ENCODE measurements at places on chromosomes 12 and 14.
A peak's percentile ranks its signal among the peaks of the same experiment; 100 is the strongest.

DNA sequence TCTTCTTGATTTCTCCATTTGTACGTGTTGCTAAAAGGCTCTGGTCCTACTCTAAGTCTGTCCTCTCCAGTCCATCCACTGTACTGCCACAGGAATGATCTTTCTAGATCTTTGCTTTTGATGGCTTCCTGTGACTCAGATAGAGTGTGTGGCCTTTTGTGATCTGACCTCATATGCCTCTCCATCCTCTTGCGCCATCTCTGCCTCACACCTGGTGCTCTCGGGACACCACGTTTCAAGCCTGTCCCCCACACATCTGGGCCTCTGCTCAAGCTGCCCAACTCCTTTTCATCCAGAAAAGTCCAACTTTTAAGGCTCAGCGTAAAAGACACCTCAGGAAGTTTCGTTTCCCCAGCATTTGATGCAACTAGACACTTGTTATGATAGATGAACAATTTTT lies 39.0 kb downstream of the DCAF4 start:
- DNase-seq: no peak

GRCh38 chr14:92109490-92109889 lies 3.1 kb upstream of the ATXN3 start:
- DNase-seq: no peak

DNA sequence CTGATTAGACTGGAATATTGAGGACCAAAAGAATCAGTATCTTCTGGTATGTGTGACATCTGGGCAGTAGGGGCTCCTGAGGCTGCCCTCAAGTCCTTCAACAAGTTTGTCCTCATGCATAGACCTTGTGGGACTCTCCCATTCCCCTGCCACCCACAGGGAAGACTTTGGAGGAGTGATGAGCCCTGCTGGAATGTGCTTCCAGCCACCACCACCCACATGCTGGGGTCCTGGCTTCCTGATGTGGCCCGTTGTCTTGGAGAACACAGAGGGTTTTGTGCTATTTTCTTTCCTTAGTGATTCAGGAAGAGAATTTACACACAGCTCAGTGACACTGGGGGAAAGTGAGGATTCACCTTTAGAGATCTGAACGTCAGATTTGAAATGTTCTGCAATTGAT lies 29.2 kb upstream of the SEL1L start:
- DNase-seq: no peak

DNA sequence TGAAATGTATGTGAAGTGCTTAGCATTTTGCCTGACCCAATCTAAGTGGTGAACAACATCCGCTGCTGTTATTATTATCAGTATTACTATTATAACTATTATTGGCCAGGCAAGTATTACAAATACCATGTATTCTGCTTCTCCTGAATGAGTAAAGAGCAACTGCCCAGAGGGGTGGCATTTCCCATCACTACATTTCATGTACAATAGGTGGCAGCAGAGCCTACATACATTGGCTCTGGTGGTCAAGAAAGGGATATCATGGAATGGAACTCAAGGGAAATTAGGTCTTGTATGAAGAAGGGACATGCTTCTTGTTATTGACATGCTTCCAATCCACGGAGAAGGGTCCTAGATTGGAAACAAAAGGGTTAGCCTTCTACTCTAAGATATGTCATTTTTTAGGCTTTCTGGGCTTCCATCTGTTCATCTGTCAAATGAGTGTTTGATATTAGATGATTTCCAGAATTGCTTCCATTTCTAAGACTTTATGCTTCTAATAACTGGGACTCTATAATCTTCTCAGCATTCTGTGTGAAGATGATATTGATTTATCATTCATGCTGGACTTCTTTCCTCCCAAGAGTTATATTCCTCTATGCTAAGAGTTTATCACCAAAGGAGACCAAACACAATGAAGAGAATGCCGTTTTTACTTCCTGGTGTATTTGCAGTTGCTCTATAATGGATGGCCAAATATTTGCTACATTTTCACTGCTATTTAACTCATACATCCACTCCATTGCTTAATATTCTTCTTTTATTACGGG lies 239.1 kb downstream of the SSPN start:
- DNase-seq: no peak

DNA sequence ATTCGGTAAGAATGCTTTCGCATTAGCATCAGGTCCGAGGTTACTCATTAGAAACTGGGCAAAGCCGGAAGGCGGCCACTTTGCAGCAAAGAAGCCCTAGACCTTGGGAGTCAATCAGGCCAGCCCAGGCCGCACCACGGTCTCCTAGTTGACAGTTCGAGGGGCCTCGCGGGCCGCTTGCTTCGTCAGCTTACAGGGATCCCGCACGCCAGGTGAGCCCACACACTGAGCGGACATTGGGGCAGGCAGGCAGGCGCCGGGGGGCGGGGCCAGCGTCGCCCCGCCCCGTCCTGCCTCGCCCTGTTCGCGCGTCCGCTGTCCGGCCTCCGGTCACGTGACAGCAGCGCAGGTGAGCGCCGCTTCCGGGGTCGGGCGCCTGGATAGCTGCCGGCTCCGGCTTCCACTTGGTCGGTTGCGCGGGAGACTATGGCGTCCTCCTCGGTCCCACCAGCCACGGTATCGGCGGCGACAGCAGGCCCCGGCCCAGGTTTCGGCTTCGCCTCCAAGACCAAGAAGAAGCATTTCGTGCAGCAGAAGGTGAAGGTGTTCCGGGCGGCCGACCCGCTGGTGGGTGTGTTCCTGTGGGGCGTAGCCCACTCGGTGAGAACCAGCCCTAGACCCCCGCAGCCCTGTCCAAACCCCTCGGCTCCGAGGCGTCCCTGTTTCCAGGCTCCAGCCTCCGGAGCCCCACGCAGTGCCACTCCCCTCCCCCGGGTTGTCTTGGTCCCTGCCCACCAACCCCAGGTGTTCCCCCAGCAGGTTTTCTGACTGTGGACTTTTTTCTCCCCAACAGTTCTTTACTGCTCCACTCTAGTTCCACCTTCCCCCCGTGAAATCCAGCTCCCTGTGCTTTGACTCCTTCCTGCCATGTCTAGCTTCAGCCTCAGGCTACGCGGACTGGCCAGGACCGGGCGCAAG lies at the start of gene PIP4K2C:
PIP4K2C (plus strand) TSS at position 329 of the 918 bp plus-strand sequence; CDS start at position 427, 98 bp downstream.
- DNase-seq: peak; percentile 78

DNA sequence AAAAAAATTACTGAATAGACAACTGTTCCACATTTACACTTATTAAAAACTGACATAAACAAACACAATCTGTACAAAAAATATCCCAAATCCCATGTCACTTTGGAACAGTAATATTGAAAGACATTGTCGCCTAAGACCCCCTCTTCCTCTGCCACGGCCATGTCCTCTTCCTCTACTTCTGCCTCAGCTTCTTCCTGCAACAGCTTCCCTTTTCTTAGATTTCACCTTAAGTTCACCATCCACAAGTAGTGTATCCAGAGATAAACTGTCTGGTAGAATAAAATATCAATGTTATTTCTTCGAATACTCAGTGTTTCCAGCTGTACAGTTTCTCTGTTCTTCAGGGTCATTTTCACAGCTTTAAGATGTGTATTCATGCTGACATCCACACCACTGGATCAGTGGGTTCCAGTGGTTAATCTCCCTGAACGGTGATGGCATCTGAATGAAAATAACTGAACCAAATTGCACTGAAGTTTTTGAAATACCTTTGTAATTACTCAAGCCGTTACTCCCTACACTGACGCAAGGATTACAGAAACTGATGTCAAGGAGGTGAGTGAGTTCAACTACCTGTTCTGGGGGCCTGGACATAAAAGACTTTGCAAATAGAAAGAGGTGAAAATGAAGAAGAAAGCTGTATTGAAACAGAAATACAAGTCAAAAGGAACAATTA lies 208.5 kb downstream of the C12orf50 start:
- DNase-seq: no peak

DNA sequence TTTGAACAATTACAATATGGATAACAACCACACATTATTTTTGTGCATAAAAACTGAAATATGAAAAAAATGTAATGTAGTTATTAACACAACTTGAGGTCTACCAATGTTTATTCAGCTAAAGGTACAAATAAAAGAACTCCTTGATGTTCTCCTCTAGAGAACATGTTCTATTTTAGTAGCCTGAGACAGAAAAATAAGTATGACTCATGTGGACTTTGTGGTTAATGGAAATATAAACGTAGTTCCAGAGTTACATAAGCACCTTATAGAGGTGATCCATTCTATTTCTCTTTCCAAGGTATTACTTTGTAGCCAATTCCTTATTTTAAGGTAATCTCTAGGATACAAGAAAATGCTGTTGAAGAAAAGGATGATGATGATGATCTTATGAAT lies 25.7 kb downstream of the ALKBH1 start:
- DNase-seq: no peak

DNA sequence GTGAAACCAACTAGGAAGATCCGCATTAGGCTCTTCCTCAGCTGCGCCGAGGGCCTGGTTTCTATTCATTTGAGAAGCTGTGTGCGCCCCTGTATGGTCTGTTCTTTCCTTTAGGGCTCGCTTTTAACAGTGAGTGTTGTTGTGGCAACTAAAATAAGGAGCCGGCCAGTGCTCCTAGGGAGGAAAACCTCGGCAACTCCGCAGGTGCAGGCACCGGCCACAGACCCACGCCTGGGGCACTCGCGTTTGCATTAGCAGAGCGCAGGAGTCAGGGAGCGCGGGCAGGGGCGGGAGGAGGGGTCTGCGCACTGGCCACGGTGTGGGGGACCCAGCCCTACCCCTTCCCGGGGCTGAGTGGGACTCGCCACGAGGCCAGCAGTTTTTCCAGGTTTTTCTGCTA lies 50.5 kb downstream of the STX2 start:
- no peak for DNase-seq

DNA sequence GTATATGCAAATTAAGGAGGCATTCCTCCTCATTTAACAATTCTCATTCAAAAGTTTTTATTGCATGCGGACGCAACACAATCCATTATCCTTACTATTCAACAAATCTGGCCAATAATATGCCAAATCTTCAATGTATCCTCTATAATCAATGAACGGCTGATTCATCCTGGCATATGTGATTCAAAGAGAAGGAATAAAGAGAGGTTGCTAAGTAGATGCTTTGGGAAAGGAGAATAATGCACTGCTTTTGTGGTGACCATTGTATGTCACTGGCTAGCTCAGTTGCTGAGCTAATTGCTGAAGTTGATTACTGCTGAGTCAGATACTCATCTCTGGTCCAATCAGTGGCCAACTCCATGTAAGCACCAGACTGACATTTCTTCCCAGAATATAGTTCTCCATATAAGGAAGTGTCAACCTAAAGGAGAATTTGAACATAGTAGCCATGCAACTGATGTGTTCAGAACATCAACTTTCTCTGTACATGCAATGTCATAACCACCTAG lies 148.0 kb downstream of the PDZRN4 start:
- DNase-seq: no peak

GRCh38 chr12:85676816-85677749 lies 159.1 kb downstream of the RASSF9 start:
- DNase-seq: no peak

DNA sequence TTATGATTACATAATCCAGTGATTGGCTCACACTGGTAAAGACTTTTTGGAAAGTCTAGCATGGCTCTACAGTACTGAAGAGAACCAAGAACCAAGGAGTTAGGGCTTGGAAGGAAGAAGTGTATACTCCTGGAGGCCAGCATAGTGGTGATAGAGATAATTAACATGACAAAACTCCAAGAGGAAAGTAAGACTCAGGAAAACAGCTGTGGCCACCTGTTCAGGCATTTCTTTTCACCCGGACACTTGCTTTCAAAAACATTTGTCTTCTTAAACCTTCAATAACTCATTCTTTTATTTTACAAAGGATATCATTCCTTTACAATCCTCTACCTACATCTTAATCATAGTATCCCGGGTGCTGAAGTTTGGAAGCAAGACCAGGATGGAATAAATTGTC lies 50.9 kb downstream of the KLHL28 start:
- DNase-seq: no peak

GRCh38 chr12:68175557-68176061 lies 16.1 kb upstream of the IFNG start:
- peak; percentile 32 for DNase-seq

DNA sequence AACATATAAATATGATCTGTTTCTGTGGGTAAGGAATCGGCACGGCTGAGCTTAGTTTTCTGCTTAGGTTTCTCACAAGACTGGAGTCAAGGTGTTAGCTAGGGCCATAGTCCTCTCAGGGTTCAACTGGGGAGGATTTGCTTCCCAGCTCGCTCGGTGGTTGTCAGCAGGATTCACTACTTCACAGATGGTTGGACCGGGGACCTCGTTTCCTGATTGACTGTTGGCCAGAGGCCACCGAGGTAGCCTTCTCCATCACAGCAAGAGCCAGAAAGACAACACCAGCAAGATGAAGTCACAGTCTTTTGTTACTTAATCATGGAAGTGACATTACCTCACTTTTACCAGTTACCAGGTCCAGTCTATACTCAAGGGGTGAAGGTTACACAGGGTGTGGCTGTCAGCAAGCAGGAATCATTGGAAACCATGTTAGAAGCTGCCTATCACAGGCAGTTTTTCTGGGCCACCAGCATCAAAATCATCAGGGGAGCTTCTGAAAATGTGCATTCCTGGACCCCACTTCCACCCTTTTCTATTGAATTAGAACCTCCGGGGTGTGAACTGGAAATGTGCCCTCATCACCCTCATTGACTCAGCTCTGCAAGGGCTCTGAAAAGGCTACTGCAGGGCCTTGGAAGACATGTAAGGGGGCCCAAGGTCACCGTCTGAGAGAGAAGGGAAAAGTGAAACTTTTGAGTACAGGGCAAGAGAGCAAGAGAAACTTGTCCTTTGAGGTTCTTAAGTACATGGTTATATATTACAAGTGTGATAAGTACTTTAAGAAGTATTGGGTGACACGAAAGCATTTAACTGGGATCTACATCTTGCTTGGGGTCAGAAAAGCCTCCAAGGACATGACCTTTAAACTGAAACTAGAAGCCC lies 10.9 kb downstream of the COPS7A start:
- DNase-seq: no peak

- DNase-seq: no peak
Observed at GRCh38 chr14:101813171-101813759, 51.8 kb downstream of the PPP2R5C start.

- no peak for DNase-seq
Observed at GRCh38 chr14:22664261-22664660, 20.1 kb upstream of the OR6J1 start.
